ENCODE measurements at places on chromosomes 16 and 17.

DNA sequence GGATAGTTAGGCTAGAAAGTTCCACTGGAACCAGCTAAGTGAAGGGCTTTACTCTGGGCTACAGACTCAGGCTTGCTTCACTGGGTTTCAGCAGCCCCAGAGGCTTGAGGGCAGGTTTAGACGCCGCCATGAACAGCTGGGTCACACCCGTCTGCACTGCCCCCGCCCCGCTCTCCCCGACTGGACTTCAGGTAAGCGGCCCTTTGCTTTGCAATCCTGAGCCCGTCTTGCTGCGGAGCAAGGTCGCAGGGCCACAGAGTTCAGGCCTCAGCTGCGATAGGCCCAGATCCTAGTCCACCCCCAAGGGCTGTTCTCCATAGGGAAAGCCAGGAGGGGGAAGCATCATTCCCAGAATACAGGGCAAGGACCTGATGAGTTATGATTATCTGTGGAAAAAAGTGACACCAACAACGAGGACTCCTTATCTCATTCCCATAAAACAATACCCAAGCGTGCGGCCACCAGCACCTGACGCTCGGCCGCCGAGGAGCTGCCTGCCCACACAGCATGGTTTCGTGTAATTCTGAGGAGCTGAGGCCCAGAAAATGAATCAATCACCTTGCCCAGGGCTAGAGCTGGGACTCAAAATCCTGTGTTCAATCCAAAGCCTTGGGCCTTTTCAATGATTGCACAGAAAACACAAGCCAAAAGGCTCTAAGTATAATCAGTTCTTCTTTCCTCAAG lies 20.4 kb downstream of the MEAK7 start:
- DNase-seq, result no peak

DNA sequence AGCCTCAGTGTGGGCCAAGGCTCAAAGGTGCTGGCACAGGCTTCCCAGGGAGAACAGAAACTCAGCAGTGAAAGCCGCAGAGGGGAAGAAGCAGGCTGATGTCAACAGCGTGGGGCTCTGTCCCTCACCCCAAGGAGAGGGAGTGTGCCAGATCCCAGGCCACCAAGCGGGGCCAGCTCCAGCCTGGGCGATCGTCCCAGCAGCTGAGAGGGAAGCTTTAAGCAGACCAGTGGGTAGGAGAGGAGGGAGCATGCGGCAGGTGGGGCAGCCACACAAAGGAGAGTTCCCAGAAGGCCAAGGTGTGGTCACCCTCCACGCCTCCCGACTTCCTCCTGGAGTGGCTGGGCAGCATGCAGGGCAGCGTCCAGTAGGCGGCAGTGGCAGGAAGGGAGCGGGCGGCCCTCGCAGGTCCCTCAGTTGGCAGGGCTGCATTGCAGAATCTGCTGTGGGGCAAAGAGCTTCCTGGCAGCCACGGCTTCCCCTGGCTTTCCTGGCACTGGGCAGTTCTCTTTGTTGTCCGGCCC lies 6.0 kb downstream of the SYNGR2 start:
- DNase-seq, result no peak

GRCh38 chr16:546909-547770 lies 13.1 kb upstream of the PRR35 start:
- peak; percentile 47 for DNase-seq

- DNase-seq, result no peak
Observed at GRCh38 chr17:76864024-76864423, 4.2 kb upstream of the MGAT5B start.

DNA sequence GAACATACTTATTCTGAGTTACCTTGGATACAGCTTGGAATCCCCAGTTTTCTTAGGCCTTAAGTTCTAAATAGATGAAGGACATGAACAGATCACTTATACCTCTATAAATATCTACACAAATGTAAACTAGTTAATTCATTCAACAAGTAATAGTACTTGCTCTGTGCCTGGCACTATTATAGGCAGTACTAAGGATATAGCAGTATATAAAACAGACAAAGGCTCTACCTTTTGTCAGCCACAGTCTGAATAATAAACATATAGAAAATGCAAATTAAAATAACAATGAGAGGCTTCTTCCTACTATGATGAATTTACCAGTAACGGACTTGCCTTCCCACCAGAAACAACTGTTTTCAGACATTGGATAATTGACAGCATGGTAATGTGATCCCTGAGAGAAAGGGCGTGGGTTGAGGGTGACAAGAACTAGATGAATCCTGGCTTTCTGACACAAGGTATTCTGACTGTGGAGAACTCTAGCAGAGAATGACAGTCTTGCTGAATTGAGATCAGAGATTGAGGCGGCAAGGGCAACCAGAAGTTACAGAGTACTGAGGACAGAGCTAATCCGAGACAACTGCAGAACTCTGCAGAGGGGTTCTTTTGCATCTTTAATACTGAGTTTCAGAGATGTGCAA lies 170.5 kb downstream of the TANC2 start:
- DNase-seq, result no peak

GRCh38 chr17:41971721-41972523 lies 5.3 kb downstream of the CNP start:
- no peak for DNase-seq

- no peak for DNase-seq
Observed at GRCh38 chr16:57865746-57866528, 63.6 kb upstream of the KIFC3 start.

DNA sequence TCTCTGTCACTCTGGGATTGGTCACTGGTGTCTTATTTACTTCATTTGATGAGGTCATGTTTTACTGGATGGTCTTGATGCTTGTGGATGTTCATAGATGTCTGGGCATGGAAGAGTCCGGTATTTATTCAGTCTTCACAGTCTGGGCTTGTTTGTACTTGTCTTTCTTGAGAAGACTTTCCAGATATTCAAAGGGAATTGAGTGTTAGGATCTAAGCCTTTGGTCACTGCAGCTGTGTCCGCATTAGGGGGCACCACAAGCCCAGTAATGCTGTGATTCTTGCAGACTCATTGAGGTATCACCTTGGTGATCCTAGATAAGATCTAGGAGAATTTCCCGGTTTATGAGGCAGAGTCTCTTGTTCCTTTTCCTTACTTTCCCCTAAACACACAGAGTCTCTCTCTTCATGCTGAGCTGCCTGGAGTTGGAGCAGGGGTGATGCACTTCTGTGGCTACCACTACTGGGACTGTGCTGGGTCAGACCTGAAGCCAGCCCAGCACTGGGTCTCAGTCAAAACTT lies 214.7 kb downstream of the SPECC1 start:
- DNase-seq, result no peak

DNA sequence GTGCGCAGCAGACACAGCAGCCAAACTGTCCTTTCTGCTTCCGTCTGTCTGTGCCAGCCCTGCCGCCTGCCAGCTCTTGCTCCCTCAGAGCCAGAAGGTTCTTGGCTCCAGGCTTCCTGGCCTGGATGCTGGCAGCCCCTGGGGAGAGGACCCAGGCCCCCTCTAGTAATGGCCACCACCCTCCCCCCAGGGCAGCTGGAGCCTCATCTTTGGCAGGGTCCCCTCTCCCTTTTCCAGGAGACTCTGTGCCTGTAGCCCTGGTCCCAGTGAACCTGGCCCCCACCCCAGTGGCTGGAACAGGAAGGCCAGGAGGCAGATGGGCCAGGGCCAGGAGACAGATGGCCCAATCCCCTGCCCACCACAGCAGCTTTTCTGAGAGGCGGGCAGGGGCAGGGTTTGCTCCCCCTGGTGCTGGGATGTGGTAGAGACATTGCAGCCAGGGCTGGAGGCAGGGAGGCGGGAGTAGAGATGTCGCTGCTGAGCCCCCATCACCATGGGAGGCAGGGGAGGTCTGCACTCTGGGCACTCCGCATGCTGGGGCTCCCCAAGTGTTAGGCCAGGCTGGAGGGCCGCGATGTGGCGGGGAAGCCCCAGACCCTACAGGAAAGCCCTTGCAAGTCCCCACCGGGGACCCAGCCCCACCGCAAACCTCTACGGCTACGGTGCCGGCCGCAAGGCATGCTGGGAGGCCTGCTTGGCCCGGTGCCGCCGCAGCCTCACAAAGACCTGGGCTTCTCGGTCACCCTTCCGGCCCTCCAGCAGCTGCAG lies 16.7 kb downstream of the UNC13D start:
- DNase-seq, result peak; percentile 69

DNA sequence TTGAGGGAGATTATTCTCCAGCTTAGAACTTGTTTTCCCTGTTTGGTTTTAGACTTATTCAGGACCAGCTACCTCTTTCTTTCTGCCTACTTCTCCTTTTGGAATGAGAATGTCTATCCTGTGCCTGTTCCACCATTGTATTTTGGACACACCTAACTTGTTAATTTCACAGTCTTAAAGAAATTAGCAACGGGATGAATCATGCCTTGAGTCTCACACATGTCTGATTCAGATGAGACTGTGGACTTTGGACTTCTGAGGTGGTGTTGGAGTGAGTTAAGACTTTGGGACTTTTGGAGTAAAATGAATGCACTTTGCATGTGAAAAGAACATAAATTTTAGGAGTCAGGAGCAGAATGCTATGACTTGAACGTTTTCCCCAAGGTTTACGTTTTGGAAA lies 581.4 kb downstream of the CDH11 start:
- no peak for DNase-seq

GRCh38 chr16:57863434-57864160 lies 61.3 kb upstream of the KIFC3 start:
- DNase-seq, result no peak

- peak; percentile 60 for DNase-seq
Observed at GRCh38 chr16:21083729-21084268, 66.8 kb downstream of the DNAH3 start.

- DNase-seq, result no peak
Observed at GRCh38 chr16:50501251-50501650, 46.9 kb upstream of the NKD1 start.

GRCh38 chr16:1408171-1408837 lies 6.2 kb downstream of the UNKL start:
- peak; percentile 98 for DNase-seq

- DNase-seq, result no peak
Observed at GRCh38 chr16:23607726-23608125, 11.6 kb upstream of the NDUFAB1 start.

- no peak for DNase-seq
Observed at GRCh38 chr17:27336184-27336583, 42.3 kb downstream of the WSB1 start.

DNA sequence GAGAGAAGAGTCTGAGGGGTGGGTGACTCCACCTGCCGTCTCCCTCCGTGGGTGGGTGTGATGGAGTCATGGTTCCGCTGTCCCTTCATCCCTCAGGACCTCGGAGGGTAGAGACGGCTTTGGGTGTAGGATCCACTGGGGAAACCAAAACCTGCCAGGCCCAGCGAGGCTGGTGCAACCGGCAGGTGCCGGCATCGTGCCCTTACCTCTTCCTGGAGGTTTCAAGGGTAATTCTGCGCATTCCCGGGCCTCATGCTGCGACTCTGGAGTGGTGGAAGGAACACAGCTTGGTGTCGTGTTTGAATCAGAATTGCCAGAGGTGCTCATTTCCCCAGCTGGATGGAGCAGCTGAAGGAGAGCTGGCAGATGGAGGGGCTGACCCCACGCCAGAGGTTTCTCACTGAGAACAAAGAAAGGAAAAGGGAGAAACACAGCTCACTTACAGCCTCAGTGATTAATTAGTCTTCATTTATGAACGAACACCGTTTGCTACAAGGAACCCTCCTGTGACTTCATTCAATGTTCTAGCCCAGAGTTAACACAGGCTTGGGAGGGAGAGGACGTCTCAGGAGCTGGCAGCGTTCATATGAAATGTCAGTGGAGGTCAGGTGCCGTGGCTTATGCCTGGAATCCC lies 16.3 kb upstream of the ATP2A3 start:
- DNase-seq, result no peak

DNA sequence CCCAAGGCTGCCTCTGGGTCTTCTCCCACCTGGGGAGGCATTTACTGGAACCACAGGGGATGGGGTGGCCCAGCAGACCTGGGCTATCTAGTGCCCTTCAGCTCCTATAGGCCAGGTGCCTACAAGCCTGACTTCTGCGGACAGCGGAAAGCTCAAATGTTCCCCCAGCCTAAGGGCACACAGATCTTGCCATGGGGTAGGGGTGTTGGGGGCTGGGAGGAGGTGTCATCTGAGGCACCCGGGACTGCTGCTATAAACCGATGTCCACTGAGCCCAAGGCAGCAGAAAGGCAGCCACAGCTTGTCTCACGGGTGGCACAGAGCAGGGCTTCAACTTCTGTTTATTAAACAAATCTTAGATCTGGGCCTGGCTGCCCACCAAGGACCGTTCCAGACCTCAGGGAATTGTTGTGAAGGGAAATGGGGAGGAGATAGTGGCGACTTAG lies 3.6 kb downstream of the MYO1C start:
- no peak for DNase-seq

DNA sequence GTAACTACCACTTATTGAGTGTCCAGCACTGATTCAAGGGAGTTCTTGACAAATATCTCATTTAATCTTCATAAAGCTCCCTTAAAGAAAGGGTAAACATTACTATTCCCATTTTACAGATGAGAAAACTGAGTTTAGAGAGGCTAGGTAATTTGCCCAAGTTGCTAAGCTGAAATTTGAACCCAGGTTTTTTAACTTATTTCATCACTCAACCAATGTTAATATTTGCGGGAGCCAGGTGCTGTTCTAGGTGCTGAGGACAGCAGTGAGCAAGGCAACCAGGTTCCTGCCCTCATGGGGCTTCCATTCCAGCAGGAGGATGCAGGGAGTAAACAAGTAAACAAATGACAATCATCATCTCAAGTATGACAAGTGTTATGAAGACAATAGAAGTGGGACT lies 104.0 kb upstream of the LHX1 start:
- no peak for DNase-seq

- no peak for DNase-seq
Observed at GRCh38 chr17:28344435-28344901, 8.9 kb downstream of the TNFAIP1 start.

DNA sequence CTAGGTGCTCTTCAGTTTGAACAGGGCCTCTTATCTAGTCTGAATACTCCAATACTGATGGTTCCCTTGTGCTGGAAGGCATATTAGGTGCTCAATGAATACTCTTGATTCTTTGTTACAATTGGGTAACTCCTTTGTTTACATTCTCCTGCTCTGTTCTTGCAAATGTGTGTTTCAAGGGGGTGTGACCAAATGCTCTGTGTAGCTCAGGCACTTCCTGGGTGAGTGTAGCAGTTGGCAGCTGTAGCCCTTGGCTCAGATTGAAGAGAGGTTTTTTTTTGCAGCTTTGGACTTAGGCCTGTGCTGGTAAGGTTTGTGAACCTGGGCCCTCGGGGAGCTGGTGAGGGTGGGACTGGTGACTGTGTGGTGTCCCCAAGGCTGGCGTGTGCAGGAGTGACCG lies 20.2 kb downstream of the TBCD start:
- DNase-seq, result no peak

GRCh38 chr16:30710971-30711370 lies 12.0 kb downstream of the SRCAP start:
- no peak for DNase-seq

- DNase-seq, result no peak
Observed at GRCh38 chr16:49491106-49491670, 117.6 kb downstream of the C16orf78 start.

- DNase-seq, result no peak
Observed at GRCh38 chr16:47132308-47132707, 11.4 kb downstream of the NETO2 start.

DNA sequence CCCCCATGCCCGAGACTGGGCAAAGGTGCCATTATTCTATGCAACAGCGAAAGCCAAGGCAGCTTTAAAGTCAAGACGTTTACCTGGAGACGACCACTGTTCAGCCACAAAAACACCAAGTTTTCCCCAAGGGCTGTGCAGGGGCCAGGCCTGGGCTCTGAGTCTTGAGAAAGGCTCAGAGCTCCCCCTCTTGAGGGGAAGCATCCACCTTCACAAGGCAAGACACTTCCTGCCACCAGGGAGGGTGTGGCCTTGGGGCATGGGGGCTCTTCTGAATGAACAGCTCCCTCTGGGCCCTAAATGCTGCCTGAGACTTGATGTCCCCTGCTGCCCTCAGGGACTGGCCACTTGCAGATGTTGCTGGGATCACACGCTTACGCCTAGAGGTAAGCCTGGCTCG lies 26.5 kb downstream of the PDIA2 start:
- DNase-seq, result no peak

- DNase-seq, result peak; percentile 85
Observed at GRCh38 chr16:785563-786535, 2.3 kb downstream of the RPUSD1 start.
